T-helper 22 cell (primary cell): ENCODE measurements at places on chromosomes 2 and 18.

DNA sequence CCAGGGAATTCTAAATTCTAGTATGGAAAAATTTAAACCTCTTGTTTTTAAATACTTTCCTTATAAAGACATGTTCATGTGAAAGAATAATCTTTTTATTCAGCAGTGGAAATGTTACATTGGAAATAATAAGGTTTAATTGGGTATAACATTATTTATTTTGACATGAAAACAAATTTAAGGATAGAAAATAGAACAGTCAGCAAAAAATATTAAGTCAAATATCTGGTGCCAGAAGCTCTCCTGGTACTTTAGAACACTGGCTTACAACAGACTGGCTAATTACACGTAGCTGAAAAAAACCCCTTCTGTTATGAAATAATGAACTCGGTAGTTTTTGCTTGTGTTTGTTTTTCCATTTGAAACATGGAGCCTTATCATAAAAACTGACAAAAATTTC lies 447.9 kb downstream of the DSEL start:
- DNase-seq = no peak

- no peak for DNase-seq
Observed at GRCh38 chr2:16817305-16818202, 151.9 kb upstream of the CYRIA start.

GRCh38 chr2:171008550-171009205 lies 79.6 kb downstream of the GORASP2 start:
- no peak for DNase-seq

- DNase-seq = peak; percentile 62
Observed at GRCh38 chr2:232315049-232315922, 63.3 kb upstream of the ALPP start.

GRCh38 chr18:3605486-3605952 lies 155.5 kb downstream of the TGIF1 start:
- no peak for DNase-seq

DNA sequence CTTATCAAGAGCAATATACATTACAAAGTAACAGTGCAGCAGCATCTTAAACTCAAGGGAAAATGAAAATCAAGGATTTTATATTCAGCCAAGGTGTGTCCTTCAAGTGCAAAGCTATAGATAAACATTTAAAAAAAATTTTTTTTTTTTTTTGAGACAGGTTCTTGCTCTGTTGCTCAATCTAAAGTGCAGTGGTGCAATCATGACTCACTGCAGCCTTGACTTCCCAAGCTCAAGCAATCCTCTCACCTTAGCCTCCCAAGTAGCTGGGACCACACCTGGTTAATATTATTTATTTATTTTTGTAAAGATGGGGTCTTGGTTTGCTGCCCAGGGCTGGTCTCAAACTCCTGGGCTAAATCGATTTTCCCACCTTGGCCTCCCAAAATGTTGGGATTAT lies 9.0 kb downstream of the CDKL4 start:
- DNase-seq = no peak

GRCh38 chr2:241020629-241021190 lies 22.3 kb downstream of the SNED1 start:
- no peak for DNase-seq

- DNase-seq = no peak
Observed at GRCh38 chr18:45566025-45566740, 49.1 kb upstream of the SLC14A2 start.

DNA sequence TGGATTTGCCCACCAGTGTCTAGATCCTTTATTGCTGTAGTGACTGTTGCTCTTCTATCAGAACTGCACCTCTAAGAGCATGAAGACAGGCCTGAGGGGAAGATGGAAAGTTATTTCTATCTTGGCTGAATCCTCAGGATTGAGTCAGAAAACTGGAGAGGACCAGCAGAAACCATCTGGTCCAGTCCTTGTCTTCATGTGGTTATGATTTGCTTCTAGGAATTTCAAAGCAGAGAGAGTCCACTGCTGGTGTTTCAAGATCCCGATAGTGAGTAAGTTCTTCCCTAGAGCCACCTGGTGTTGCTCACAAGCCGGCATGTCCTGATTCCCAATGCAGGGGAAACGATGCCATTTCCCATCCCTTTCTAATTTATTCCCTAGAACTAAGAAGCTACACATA lies 84.2 kb downstream of the NCKAP5 start:
- DNase-seq = no peak

DNA sequence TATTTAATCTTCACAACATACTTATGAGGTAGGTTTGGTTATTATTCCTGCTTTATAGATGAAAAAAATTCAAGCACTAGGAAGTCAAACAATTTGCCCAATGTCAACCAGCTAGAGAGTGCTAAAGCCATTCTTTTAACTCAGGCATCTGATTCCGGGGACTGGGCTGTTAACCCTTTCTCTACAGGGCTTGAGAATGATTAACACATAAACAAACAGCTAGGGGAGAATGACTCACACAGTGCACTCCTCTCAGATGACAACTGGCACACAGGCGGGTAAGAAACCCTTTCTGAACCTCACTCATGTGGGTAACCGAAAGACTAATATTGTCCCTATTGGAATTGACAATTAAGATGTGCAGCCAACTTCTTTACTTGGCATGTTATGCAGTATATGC lies 86.3 kb upstream of the FSHR start:
- no peak for DNase-seq

GRCh38 chr2:124886216-124886615 lies 861.1 kb downstream of the CNTNAP5 start:
- no peak for DNase-seq

DNA sequence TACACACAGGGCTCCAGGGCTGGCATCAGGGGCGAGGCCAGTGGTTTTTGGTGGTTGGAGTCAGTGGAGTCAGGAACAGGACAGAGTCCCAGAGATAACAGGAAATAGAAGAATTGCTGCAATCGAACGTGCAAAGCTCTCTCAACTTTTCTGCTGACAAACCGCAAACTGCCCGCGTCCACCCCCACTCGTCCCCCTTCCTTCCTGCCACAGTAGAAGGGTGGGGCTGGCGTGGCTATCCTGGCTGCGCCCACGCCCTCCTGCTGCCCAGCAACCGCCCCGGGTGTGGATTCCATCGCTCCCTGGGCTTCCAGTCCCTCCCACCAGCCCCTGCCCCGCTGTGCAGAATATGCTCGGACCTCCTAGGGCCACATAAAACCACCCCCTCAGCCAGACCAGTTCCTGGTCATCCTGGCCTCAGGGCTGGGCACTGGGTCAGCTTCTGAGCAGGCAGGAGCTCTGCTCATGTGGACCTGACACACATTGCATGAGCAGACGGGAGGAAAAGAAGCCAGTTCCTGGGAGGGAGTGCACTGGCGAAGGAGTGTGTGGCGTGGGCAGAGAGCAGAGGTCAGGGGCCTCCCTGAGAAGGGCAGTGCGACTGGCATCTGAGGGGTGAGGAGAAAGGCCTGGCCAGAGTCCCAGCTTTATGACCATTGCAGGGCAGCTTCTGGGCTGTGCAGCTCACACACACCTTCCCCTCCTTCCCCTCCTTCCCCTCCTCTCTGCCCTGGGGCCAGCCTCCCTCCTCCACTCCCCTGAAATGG lies 85.4 kb upstream of the ATG16L1 start:
- DNase-seq = no peak
